ENCODE measurements at places on chromosomes 1 and 21.

- no peak for DNase-seq
Measured at GRCh38 chr21:37026499-37026898, 20.0 kb downstream of the RIPPLY3 start.

DNA sequence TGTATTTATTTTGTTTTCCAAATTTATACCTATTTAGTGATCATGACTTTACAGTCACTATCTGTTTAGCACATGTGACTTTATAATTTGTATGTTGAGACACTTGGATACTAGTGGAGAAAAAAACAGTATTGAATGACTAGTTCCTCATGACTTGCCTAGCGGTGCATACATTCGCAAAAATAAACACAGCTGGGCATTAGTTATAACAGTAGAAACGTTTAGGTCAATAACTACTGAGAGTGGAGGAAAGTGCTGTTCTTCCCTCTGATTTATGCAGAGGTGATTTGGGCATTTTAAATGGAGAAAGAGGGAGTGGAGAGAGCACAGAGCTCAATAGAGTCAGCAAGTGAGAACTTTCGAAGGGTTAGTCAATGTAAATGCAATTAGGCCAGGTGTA, 1679.0 kb upstream of the B3GALT2 start:
- DNase-seq: no peak

GRCh38 chr1:243413431-243414151, 157.8 kb downstream of the SDCCAG8 start:
- no peak for DNase-seq

DNA sequence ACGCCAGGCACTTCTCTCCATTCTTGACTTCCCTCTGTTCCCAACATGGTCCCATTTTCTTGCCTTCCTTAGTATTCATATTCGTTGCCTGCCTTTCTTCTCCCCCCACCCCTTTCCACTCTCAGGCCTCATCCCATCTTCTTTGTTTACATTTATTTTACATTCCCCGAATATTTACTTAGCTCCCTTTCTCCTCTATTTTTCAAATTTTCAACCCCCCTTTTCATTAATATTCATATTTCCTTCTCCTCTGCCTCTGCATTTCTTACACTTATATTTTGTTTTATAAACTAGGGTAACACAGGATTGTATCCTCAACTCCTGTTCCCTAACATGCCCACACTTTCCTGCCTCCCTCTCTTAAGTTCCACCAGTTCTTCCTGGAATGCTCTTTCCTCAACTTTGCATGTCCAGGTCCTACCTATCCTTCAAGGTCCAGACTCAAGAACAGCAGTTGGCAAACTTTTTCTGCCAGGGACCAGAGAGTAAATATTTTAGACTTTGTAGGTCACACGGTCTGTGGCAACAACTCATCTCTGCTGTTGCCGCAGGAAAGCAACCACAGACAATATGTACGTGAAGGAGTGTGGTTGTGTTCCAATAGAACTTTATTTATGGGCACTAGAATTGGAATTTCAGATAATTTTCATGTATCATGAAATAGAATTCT, 29.8 kb upstream of the A3GALT2 start:
- no peak for DNase-seq

GRCh38 chr1:183215936-183216335, 29.9 kb downstream of the LAMC2 start:
- DNase-seq: no peak

- DNase-seq: no peak
Measured at GRCh38 chr1:6384962-6385361, 8.6 kb downstream of the ACOT7 start.

DNA sequence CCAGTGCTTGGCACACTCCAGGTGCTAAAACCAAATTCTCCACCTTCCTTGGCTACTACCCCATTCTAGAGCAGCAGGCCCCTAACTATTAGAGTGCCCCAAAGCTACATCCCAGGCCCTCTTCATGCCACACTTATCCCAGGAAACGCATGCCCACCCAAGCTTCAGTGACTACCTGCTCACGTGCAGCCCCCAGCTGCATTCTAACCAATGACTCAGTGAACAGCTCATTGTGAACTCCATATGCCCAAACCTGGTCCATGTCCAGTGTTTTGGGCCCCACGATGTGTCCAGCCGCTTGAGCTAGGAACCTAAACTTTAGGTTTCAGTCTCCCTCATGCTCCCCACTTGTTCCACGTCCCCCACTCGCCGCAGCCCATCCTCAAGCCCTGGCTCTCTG, 41.5 kb downstream of the NKAIN1 start:
- no peak for DNase-seq

- DNase-seq: no peak
Measured at GRCh38 chr1:147577033-147577773, 35.9 kb downstream of the BCL9 start.

- no peak for DNase-seq
Measured at GRCh38 chr1:219372916-219373615, 199.4 kb downstream of the LYPLAL1 start.

DNA sequence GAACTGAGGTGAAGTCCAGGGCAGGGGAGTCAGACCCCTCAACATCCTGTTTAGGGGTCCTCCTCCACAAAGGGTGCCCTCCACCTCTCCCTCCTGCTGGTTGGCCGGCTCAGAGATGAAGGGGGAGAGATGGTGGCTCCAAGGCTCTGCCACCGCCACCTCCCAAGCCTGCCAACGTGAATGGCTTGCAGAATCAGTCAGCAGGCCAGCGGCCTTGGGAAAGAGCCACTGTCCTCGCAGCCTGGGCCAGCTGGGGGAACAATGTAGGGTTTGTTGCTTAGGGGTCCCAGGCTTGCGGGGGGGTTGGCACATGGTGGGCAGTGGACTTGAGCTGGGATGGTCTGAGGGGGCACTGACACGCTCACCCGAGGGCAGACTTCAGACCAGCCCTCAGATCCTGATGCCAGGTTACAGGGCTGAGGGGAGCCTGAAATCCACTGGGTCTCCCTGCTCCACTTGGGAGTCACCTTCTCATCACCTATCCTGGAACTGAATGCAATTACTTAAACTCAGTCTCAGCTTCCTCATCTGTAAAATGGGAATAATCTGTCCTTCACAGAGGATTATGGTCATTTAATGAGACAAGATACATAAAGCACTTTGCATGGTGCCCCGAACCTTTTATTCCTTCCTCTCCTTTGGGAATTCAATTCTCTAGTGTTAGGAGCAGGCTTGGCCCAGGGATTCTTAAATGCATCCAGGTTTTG, 8.3 kb downstream of the GPR37L1 start:
- DNase-seq: no peak

DNA sequence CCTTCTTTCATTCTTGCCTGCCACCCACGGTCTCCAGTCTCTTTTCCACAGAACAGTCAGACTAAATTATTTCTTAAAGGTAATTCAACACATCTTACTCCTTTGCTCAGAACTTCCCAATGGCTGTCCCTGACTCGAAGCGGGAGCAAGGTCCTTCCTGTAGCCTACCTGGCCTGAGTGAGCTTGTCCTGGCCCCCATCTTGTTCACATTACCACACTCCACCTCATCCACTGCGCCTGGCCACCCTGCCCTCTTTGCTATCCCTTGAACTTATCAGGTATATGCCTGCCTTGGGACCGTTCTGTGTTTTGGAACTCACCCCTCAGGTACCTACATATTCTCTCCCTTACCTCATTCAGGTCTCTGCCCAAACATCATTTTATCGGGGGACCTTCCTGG, 13.3 kb upstream of the GLIS1 start:
- no peak for DNase-seq

DNA sequence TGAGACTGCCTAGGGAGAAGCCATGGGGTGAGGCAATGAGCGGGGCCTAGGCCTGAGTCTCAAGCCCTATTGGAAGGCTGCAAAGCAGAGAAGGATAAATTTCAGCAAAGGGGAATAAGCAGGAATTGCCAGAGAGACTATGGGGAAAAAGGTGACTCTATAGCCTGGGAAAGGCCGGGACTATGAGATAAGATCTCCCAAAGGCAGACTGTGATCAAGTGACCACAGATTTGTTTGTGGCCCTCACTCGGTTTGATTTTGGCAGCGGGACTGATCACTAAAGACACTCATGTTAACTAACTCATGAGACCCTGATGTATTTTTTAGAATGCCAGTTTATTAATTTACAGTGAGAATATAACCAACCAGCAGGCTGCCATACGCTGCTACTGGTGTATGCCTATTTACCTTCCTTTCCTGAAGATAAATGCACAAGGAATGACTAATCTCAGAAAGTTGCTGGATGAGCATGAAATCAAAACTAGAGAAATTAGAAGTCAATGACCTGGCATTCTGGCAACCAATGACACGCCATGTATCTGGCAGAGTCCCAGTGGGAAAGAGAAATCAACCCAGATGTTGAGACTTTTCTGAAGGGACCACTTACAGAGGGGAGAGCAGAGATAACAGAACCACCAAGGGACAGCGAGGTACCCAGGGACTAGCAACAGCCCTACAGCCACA, 4.3 kb downstream of the HSF2BP start:
- no peak for DNase-seq

DNA sequence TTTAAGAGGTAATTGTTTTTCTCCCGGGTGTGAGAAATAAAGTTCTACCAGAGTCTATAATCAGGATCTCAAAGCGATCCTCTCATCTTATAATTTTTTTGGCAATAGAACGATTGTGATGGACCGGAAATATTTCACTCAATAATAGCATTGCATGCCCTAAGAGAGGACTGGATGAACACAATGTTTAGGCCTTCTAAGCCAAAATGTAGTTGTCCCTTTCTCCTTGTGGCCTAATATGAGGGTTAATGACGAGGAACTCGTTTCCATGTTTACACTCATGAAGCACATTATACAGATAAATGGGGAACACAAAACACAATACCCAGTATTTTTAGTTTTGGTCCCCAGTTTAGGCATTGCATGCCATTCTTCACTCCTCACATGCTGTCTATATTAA, 5.9 kb downstream of the TBX15 start:
- no peak for DNase-seq

GRCh38 chr1:71645015-71645414, 564.2 kb upstream of the ZRANB2 start:
- no peak for DNase-seq

DNA sequence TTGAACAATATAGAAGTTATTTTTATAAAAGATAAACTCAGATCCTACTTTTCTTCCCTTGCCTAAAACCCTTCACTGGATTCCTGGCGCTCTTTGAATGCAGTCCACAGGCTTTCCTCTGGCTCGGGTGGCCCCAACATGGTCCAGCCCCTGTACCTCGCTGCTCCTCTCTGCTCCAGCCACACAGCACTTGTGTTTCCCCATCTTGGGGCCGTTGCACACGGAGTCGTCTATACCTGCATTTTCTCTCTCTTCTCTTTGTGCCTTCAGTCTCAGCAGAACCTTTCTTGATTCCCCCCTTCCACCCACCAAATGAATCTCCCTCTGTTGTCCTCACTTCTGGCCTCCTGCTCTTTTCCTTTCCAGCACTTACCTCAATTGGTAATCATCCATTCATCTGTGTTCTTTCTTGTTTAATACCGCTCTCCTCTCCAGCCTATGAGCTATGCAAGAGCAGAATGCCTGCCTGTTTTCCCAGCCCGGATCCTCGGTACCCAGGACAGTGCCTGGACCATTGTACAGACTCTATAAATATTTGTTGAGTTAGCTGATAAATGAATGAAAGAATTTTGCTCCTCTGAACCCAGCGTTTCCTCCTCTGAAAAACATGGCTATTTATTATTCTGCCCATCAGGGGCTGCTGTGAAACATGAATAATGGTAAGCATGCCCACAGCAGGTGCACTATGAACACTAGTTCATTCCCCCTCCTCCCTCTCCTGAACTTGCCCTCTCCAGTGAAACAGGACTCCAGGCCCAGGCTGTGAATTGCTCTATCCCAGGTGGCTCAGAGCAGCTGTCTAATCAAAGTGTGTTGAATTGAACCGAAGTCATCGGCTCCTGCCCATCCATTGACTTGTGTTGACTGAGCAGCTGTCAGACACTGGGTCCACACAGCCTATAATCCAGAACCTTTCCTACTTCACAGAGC, 266.9 kb downstream of the PTPRU start:
- DNase-seq: no peak
